Caudate nucleus (tissue), 63 donors: ENCODE measurements at places on chromosomes 6 and 20.

- no peak for DNase-seq
These were observed 1.9 kb upstream of the IRF4 start for GRCh38 chr6:389622-390021.

GRCh38 chr6:109296452-109296851 is 85.8 kb downstream of the CD164 start:
- DNase-seq, result no peak

DNA sequence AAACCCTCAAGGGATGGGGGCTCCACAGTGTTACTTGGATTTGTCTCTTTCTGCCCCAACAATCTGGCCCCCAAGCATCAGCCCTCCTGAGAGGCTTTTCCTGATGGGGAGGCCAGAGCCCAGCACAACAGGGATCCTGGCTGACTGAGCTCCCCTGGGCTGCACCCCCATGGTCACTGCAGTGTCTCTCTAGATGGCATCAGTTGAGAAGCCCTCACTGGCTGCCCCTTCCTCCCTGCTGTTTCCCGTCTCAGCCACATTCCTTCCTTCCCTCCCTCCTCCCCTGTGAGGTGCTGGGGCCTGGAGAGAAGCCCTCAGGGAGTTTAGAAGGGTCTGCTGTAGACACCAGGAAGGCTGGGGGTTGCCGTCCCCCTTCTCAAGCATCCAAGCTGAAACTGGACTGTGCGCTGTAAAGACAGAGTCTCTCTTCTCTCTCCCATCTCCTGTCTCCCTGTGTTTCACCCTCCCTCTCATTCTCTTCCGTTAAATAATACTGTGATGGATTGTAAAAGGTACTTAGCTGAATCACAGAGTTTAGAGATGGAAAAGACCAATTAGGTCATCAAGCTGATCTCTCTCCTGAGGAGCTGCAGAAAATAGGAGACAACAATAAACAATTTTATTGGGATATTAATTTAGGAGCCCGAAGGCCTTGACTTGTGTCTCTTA is 29.7 kb downstream of the SAYSD1 start:
- no peak for DNase-seq

DNA sequence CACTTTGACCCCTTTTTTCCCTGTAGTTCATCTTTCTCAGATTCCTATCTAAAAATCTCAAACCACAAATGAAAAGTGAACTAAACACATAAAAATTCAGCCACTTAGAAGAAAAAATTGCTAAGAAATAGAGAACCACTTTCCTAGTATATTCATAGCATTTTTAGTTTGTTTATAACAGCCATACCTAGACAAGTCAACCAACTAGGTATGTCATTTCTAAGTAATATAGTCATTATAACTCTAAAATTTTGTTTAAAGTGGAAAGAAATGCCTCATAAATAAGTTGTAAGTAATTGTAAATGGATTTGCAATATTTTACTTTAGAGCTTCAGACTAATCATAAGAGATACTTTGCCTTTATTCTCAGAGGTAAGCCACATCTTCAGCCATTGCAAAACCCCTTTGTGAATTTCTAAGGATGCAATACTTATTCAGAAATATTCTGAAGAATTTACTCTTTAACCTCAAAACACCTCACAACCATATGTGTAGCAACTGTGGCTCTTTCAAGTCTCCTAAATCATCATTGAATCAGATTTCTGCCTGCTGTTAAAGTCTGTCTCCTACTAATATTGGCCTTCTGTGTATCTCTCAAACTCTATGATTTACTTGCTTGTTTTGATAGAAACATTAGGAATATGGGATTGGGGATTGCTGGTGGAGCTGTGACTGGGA is 6.9 kb upstream of the SUMO4 start:
- DNase-seq, result no peak

GRCh38 chr6:74705451-74705850 is 500.4 kb downstream of the COL12A1 start:
- no peak for DNase-seq

DNA sequence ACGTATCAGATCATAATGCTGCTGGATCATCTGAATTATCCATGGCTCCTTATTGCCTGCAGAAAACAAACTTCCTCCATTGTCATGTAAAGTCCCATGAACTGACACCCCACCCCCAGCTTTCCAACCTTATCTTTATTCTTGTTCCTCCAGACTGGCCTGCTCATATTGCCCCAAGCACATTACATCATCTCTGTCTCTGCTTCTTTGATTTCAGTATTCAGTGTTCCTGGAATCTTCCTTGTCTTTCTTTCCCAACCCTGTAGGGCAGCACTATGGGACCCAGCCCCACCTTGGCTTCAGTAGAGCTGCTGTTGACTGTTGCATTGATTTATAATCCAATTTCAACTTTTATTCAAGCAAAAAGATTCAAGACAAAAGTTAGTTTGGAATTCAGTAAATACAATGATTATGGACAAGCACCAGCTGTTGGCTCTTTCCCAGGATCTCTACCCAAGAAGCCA is 187.5 kb upstream of the ECI2 start:
- DNase-seq, result no peak

DNA sequence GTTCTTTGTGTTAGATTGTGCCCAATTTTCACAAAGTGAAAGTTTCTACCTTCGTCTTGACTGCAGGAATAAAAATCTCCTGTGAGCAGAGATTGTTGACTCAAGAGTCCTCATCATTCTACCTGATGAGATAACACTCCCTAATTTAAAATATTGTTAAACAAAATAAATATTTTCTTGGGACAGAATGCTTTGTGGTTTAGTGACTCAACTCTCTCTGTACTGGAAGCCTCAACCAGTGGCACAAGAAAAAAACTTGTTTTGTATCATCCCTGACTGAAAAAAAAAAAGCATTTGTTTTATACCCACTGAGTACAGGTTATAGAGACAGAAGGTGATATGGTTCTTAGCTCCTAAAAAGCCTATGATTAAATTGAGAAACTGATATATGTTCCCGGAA is 78.9 kb downstream of the CRYBG1 start:
- DNase-seq, result no peak

DNA sequence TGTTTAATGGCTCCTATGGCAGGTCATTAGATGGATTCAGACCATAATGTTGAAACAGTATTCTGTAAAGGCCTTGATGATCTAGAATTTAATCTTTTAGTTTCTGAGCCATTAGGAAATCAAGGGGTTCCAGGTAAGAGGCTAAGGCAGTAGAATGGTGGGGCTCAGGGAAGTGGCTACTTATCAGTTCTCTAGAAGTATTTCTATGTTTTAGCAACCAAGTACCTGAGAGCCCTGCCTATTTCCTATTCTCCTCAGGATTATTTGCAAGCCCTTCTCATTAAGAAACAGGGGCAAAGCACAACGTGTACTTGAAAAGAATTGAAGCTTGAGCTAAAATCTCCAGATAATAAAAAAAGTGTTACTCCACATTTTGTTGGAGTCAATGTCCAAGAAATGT is 646.5 kb downstream of the RNF144B start:
- DNase-seq, result no peak
